ENCODE measurements at places on chromosomes 6 and 20.

- H3K27ac ChIP-seq: peak overlapping the region; percentile 35
- no peak for DNase-seq
- peaks cover 9% of the 10 kb centered on the region for H3K36me3 ChIP-seq
- peaks cover 26% of the 10 kb centered on the region for H3K4me1 ChIP-seq
- no peak overlapping the region for H3K4me3 ChIP-seq
- H3K27me3 ChIP-seq: no peaks in the 10 kb centered on the region
Measured at GRCh38 chr6:158031381-158032353, 50.0 kb downstream of the SYNJ2 start.

DNA sequence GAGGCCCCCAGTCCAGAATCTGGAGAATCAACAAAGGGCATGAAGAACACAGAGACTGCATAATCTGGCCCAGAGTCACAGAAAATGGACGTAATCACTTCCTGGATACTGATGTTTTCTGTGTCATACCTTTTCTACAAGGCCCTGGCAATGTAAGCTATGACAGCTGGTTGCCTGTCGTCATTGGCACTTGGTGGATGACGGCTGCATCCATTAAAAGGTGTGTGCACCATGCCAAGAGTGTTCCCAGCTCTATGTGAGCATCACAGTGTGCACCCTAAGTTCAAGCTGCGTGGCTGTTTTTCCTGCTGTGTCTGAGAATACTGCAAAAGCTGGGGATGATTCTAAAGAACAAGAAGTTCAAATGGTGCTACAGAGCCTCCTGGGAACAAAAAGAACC lies 275.2 kb upstream of the CNR1 start:
- no peak overlapping the region for H3K27ac ChIP-seq
- DNase-seq: no peak

DNA sequence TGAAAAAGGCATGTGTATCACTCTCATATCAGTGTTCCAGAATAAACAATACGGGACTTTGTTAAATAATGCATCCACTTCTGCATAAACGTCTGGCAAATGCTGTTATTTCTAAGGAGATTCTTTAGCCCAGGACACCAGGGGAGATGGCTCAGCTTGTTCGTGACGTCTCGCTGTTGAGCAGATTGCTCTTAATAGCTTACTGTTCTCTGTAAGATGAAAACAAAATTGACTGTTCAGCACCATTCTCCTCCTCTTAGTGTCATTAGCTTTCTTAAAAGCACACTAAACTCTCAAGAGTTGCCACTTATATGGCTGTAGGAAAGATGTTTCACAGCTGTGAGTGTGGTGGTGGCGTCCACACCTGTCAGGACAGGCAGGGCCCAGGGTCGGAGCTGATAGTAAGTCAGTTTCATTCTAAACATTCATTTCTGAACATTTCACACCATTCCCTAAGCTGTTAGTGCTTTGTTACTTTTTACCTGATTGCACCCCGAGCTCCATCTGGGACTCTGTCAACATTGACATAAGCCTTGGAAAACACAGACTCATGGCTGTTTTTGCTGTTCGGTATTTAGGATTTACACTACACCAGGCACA lies 132.1 kb downstream of the ZDHHC14 start:
- DNase-seq: no peak
- no peak overlapping the region for H3K4me3 ChIP-seq
- H3K36me3 ChIP-seq: no peaks in the 10 kb centered on the region
- H3K4me1 ChIP-seq: peaks cover 3% of the 10 kb centered on the region

GRCh38 chr6:38901802-38902522 lies 146.6 kb upstream of the GLP1R start:
- peaks cover 2% of the 10 kb centered on the region for H3K27me3 ChIP-seq
- no peaks in the 10 kb centered on the region for H3K4me1 ChIP-seq
- no peak for DNase-seq
- H3K4me3 ChIP-seq: no peak overlapping the region
- H3K36me3 ChIP-seq: no peaks in the 10 kb centered on the region

- H3K4me1 ChIP-seq: peaks cover 10% of the 10 kb centered on the region
- no peak for DNase-seq
- no peak overlapping the region for H3K4me3 ChIP-seq
Measured at GRCh38 chr6:154297721-154298120, 58.9 kb downstream of the IPCEF1 start.

- no peaks in the 10 kb centered on the region for H3K27me3 ChIP-seq
- H3K27ac ChIP-seq: no peak overlapping the region
- no peak for DNase-seq
- H3K36me3 ChIP-seq: no peaks in the 10 kb centered on the region
Measured at GRCh38 chr6:39753725-39754045, 28.5 kb upstream of the KIF6 start.

GRCh38 chr20:63404129-63405085 lies 43.3 kb upstream of the CHRNA4 start:
- no peaks in the 10 kb centered on the region for H3K27me3 ChIP-seq
- no peaks in the 10 kb centered on the region for H3K36me3 ChIP-seq
- H3K4me1 ChIP-seq: no peaks in the 10 kb centered on the region
- no peak overlapping the region for H3K27ac ChIP-seq

- H3K27me3 ChIP-seq: peaks cover 58% of the 10 kb centered on the region
- no peaks in the 10 kb centered on the region for H3K36me3 ChIP-seq
- H3K4me3 ChIP-seq: no peak overlapping the region
- peaks cover 28% of the 10 kb centered on the region for H3K4me1 ChIP-seq
- peak; percentile 32 for DNase-seq
- H3K27ac ChIP-seq: no peak overlapping the region
Measured at GRCh38 chr20:20363799-20364592, 3.9 kb upstream of the INSM1 start.

DNA sequence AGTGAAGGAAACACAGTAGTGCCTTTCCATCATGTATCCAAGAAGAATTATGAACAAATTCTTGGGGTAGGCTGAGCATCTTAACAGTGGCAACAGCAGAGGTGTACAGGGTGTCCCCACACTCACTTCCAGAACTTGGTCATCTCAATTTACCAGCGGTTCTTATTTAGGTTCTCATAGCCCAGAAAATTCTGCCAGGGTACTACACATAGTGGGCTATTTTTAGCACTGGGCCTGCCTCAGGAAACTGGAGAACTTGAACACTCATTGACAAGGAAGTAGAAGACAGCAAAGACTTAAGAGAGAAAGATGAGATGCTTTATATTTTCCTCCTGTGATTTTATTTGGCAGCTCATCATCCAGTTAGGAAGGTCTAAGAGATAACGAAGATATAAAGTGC lies 71.8 kb upstream of the PHIP start:
- no peak overlapping the region for H3K4me3 ChIP-seq
- DNase-seq: no peak
- no peaks in the 10 kb centered on the region for H3K36me3 ChIP-seq
- H3K4me1 ChIP-seq: no peaks in the 10 kb centered on the region
- H3K27ac ChIP-seq: no peak overlapping the region
- H3K27me3 ChIP-seq: no peaks in the 10 kb centered on the region

DNA sequence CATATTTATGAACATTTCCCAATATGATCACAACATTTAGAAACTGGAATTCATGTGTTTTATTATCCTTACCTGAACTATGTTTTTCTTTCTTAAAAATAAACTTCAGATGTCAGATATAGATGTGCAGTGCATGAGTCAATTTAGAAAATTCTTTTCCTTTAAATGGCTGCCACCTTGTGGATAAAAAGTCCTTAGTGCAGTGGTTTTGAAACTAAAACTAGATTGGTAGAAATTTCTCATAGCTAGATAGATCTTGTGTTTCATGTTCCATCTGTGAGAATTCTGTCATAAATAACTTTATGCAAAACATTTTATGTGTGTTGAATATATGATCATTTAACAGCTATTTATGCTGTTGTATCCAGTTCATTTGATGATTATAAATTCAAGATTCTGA lies 134.9 kb downstream of the KLHL32 start:
- H3K4me3 ChIP-seq: no peak overlapping the region
- H3K27ac ChIP-seq: no peak overlapping the region
- no peaks in the 10 kb centered on the region for H3K36me3 ChIP-seq
- no peaks in the 10 kb centered on the region for H3K4me1 ChIP-seq
- peak; percentile 54 for DNase-seq

- no peaks in the 10 kb centered on the region for H3K36me3 ChIP-seq
- peaks cover 4% of the 10 kb centered on the region for H3K4me1 ChIP-seq
Measured at GRCh38 chr20:33725607-33726264, 5.6 kb upstream of the PXMP4 start.
